ENCODE measurements at places on chromosomes 2 and 18.

- DNase-seq = no peak
Measured at GRCh38 chr2:235616885-235617284, 123.0 kb downstream of the AGAP1 start.

DNA sequence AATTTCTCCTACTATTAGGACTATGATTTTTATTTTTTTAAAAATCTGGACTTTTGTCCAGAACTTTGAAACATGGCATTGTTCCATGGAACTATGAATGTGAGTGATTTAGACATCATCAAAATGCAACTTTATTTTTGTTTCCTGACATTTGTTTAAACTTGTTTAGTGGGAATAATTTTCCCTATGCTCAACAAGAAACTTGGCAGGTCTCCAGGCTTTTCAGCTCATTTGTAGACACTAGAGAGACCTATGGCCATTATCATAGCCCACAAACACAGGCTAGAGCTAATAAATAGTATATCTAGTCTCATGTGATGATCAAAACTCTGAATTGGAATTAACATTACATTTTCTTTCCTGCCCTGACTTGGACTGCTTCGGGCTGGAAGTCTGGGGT lies 145.1 kb upstream of the CELF4 start:
- DNase-seq = no peak

DNA sequence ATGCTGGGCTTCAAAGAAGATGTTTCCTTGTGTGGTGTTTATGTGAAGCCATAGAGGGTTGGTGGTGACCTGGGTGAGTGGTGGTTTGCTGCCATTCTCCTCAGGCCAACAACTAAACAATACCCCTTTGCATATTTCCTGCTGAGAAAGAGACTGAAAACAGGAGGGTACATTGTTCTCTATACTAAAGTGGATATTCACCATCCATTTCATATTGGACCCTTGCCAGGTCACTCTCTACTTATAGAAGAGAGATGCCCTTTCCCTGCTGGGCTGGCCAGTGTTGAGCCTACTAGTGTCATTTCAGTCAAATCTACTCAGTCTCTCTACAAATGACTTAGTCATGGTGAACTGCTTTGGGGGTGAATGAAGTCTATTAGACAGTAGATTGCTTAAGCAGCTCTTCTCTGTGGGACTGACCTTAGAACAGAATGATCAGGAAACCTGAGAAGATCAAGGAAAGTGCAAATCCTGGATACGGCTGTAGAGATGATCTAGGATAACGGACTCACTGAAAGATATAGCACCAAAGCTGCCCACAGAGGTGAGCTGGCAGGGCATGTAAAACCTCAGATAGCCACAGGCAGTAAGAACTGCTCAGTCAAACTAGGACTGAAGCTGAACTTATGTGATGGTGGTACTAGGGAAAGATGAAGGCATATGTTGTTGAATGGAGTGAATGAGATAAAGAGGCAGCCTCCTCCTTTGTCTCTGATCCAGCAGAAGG lies 154.9 kb downstream of the MYO3B start:
- no peak for DNase-seq

DNA sequence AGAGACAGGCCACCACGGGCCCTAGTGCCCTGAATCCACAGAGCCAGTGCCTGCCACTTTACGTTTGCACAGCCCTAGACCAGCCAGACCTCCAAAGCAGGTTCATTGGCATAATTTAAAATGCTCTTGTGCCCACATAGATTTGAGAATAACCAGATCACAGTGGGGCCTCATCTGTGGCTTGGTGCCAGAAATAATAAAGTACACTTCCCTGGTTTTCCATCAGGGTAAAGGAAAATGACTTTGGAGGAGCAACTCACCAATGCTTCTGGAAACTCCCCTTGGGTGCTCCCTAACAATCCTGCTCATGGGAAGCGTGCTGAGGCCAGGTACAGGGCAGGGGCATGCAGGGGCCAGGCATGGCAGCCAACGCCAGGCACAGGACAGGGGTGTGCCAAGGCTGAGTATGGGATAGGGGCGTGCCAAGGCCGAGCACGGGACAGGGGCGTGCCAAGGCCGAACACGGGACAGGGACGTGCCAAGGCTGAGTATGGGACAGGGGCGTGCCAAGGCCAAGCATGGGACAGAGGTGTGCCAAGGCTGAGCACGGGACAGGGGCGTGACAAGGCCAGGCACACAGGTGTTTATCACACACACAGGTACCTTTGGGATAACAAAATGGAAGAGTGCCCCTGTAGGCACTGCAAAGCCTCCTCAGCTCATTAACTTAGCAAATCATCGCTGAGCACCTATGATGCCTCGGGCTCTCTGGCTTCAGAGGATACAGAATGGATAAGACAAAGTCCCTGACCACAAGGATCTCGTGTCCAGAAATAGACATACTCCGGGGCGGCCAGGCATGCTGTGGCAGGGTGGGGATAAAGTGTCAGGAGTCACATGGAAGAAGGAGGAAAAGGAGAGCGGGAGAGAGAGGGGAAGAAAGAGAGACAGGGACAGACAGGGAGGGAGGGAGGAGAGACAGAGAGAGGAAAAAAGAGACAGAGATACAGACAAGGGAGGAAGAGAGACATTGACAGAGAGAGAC lies 334.7 kb downstream of the EIPR1 start:
- no peak for DNase-seq

- peak; percentile 83 for DNase-seq
Measured at GRCh38 chr18:9708057-9708433, at the start of gene RAB31. TSS of gene RAB31 (plus strand) at chr18:9708301. CDS start at chr18:9708406, 105 bp downstream.

GRCh38 chr18:32275221-32275620 lies 85.4 kb downstream of the MEP1B start:
- DNase-seq = no peak

- DNase-seq = no peak
Measured at GRCh38 chr2:81437456-81438000, 1133.0 kb upstream of the LRRTM1 start.

GRCh38 chr2:46850742-46851141 lies 64.9 kb downstream of the MCFD2 start:
- DNase-seq = no peak

- no peak for DNase-seq
Measured at GRCh38 chr2:77005522-77005921, 516.7 kb downstream of the LRRTM4 start.

GRCh38 chr2:84613082-84613481 lies 96.8 kb downstream of the DNAH6 start:
- no peak for DNase-seq

GRCh38 chr18:37578886-37579513 lies 13.4 kb upstream of the CELF4 start:
- no peak for DNase-seq

DNA sequence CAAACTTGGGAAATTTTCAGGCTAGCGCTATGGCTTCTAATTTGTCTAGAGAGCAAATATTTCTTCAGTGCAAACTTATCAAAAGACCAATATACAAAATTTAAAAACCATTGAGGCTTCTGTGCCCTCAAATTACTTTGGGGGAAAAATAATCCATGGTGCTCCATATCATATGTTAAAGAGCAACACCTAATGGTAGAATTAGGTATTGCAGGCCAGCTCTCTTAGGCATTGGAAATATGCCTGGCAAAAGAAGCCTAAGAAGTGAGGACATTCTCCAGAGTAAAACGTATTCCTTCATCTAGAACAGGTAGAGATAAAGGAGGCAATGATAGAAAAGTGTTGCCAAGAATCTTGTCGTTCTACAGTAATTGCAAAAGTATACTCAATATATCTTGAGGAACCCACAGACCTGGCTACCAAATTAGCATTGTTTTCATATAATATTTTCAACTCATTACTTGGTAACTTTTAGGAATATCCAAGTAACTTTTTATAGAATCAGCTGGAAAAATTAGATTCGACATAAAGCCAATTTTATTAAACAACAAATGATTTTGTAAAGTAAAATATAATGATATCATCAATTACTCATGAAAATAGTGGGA lies 401.1 kb downstream of the BCL11A start:
- DNase-seq = no peak

DNA sequence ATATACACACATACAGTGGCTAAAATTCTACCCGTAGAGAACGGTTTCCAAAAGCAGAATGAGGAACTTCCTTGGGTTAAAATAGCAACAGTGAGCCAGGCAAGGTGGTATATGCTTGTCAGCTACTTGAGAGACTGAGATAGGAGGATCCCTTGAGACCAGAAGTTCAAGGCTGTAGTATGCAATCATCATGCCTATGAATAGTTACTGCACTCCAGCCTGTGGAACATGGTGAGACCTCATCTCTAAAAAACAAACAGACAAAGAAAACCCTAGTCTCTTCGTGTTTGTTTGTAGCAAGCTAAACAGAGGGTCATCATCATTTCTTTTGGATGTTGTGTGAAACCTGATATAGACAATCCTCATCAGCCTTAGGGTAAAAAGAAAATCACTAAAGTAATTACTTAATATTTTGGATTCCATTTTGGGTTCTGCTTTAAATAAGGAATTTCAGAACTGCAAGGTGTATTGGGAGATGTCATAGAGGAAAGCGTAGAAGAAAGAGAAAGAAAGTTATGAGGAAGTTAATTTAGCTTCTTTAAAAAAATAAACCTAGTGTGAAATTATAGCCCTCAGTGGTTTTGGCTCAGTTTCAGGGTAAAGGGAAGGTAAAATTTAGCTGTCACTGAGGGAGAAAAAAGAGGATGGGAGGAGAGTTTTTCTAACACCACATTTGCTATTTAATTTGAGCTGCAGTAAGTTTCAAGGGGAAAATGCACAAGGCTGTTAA lies 46.5 kb downstream of the PLEK start:
- DNase-seq = peak; percentile 54

DNA sequence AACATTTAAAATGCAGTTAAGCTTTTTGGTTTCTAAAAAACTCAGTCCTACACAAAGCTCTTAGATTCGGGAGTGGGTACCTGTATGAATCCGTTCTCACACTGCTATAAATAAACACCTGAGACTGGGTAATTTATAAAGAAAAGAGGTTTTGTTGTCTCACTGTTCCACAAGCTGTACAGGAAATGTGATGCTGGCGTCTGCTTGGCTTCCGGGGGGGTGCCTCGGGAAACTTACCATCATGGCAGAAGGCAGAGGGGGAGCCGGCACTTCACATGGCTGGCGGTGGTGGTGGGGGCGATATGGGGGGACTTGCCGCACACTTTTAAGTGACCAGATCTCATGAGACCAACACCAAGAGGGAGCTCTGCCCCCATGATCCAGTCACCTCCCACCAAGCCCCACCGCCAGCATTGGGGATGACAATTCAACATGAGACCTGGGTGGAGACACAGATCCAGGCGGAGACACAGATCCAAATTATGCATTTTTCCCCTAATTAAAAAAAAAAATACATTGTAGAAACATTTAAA lies 222.5 kb downstream of the GBX2 start:
- DNase-seq = no peak

- no peak for DNase-seq
Measured at GRCh38 chr2:137179542-137179941, 414.2 kb downstream of the THSD7B start.

- peak; percentile 47 for DNase-seq
Measured at GRCh38 chr2:129812071-129812470, 167.4 kb upstream of the RAB6C start.

GRCh38 chr2:27227501-27227900 lies 10.3 kb downstream of the CAD start:
- DNase-seq = no peak

GRCh38 chr2:38390947-38391346 lies 13.9 kb upstream of the ATL2 start:
- no peak for DNase-seq

- no peak for DNase-seq
Measured at GRCh38 chr2:176872406-176872805, 340.2 kb upstream of the HNRNPA3 start.

- no peak for DNase-seq
Measured at GRCh38 chr2:69353360-69353759, 33.7 kb downstream of the GFPT1 start.

DNA sequence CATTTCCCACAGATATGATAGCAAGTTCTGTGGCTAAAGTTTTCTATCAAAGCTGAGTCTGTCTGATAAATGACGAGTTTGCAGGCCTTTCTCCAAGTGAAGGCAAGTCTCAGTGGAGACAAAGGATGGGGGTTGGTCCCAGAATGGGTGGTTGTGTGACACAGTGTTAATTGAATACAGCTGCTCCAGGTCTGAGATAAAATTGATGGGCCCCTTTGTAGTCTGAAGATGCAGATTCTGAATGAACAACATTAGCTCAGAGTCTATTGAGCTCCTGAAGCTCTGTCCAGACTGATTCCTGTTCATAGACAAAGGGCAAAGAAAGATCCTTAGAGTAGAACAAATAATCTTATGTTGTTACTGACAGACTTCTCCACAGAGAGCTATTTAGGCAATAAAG lies 296.9 kb upstream of the CYRIA start:
- DNase-seq = no peak

GRCh38 chr2:32772638-32773447 lies 145.0 kb downstream of the TTC27 start:
- no peak for DNase-seq

All from GM06990 (cell line).